ENCODE measurements at places on chromosomes 1 and 21.

DNA sequence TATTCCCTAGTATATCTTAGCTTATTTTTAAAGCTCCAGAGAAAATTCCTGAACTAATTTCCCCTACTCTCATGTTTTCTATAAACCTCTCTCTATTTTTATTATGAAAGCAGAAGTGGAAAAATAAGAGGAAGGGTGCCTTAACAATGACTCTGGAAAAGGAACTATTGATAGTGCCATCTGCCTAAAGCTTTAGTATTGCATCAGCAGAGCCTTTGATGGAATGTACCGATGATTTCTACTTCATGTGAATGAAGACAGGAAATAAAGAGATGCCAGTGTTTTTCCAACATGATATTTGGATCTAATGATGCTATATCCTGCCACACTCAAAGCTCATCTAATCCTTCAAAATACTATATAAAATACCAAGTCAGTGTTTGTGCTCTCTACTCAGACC, 35.1 kb downstream of the TNFSF18 start:
- DNase-seq = no peak

DNA sequence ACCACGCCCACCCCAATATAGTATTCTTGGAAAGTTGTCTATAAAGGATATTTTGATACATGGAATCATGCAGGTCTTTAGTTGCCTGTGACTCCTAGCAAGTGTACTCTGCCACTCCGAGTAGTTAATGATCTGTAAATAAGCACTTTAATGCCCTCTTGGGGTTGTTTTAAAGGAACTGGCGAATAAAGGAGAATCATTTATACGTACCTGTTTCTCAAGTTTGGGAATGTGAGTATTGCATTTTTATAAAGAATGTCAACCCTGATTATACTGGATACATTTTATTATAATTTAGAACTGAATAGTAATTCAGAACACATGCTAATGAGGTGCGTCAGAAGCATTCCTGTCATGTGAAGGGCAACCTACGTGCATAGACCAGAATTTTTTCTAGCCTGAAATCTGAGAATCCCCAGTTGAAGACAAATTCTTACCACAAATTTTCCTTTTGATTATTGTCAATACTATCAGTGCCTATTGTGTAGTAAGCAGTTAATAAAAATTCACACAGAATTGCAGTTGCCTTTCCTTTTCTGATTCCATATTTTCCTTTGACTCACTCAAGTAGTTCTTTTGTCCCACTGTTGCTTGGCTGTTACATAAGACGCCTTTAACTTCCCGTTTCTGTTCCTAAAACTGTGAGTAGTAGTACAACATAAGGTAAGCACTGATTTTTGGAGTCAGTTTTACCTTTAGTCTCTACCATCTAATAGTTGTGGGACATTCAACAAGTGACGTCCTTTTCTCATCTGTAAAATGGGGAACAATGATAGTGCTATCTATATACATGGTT, 5.1 kb downstream of the AHCYL1 start:
- no peak for DNase-seq

- peak; percentile 78 for DNase-seq
Observed at GRCh38 chr1:167722152-167722869, 529 bp downstream of the MPZL1 start.

DNA sequence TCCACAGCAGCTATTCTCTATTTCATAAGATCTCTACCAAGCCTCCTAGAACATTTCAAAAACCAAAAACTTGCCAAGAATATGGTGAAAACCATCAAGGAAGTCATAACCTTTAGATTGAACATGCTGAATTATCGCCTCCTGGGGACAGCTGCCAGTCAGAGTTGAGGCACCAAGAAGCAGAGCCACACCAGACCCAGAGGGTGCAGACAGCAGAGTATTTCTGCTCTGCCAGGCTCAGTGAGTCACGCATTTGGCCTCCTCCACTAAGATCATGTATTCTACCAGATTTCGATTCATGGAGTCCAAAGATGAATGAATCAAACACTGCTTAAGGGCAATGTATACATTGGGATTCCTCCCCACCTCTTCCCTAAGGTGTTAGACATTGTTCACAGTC, 2.1 kb downstream of the F3 start:
- DNase-seq = no peak

DNA sequence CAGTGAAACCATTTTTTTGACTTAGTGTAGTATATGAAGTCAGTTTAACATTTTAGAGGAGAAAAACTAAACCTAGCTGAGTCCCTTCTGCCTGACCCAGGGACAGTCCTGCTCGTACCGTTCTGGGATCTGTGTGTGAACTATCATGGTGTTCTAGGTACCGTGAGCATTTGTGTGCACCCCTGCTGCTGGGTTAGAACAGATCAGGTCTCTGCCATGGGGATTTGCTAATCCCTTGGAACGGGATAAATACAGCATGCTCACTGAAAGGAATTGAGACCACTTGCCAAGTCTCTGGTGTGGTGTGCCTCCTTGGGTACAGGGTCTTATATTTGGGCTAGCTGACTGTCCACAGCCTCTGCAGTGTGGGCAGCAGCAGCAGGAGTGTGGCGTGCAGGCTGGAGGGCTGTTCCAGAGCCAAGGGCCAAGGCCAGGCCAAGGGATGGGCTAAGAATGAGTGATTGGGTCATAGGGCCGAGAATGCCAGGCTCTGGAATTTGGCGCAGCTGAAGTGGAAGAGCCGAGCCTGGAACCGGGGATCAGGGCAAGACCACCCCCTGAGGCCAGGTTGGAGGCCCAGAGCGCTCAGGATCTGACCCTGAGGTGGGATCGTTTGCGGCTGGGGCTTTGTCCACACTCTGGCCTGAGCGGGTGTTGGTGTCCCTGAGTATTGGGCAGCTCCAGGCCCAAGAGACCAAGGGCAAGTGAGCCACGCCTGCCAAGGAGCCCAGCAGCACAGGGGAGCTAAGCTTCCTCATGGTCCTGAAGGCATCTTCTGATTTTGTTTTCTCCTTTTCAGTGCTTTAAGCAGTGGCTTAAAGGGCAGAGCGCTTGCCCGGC, 66.3 kb downstream of the VPS26C start:
- DNase-seq = no peak

GRCh38 chr1:10694633-10695627, 101.5 kb downstream of the CASZ1 start:
- DNase-seq = peak; percentile 96

- peak; percentile 62 for DNase-seq
Observed at GRCh38 chr1:34166625-34167361, 1.8 kb upstream of the CSMD2 start.

DNA sequence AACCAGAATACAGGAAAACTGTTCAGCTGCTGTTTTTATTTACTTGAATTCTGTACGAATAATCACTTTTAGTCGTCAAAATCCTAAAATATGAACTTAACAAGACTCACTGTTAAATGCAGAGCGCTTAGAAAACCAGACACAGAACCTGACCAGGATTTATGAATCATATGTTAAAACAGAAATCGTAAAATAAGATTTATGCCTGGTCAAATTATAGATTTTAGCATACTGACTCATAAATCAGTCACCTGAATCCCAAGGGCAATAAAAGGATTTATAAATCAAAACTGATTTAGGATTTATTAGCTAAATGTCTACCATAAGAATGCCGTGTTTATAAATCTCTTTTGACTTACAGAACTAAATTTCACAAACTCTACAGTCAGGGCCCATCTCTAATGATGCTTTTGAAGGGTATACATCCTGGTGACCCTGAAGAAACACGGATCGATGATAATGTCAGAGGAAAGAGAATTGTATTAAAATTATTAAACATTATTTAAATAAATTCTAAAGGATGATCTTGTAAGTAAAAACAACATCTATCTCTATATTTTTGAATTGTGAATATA, 28.8 kb downstream of the CYYR1 start:
- no peak for DNase-seq

DNA sequence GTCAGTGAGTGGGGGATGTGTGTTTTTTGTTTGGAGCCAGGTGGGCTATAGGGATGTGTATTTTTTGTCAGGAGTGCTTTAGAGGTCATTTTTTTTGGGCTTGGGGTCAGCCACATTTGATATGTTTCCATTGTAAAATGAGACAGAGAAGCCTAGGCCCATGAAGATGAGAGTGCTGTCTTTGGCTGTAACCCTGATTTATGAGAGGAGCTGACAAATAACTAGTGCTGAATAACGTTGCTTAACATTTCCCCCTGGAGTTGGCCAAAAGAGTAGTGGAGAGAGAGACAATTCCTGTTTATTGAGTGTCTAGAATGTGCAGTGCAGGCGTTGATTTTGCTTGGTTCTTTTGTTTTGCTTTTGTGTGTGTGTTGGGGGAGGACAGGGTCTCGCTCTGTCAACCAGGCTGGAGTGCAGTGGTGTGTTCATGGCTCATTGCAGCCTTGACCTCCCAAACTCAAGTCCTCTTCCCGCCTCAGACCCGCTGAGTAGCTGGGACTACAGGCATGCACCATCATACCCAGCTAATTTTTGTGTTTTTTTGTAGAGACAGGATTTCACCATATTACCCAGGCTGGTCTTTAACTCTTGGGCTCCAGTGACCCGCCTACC, 64.7 kb downstream of the S1PR1 start:
- DNase-seq = no peak

- DNase-seq = peak; percentile 75
Observed at GRCh38 chr21:45478115-45478801, 64.0 kb downstream of the SLC19A1 start.

DNA sequence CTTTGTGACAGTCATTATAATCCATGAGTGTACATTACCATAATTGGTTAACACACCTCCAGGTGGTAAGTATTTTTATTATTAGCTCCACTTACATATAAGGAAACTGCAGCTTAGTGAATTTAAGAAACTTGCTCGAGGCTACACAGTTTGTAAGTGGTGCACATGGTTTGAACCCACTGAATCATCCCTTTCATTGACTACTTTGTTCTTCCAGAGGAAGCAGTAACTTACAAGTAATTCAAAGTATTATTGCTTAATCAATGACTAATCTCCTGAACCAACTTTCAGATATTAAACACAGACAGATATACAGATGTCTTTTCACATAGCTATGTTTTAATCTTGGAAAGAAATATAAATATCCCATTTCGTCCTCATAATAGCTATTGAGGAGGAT, 18.7 kb upstream of the CLDN8 start:
- DNase-seq = no peak

- DNase-seq = no peak
Observed at GRCh38 chr1:77768006-77768405, 8.4 kb upstream of the USP33 start.

DNA sequence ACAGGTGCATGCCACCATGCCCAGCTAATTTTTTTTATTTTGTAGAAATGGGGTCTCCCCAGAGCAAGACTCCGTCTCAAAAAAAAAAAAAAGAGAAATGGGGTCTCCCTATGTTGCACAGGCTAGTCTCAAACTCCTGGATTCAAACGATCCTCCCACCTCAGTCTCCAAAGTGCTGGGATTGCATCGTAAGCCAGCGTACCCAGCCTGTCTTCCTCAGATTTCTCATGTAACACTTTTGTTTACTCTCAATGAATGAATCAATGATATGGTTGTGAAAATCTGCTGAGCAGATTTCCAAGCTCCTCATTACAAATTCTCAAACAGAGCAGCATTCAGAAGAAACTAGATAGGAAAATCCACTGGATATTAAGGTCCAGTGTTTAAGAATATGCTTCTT, 6.6 kb downstream of the CMPK1 start:
- DNase-seq = no peak

GRCh38 chr1:85571828-85572227, 8.7 kb upstream of the CCN1 start:
- no peak for DNase-seq

GRCh38 chr1:82392513-82392912, 591.8 kb downstream of the ADGRL2 start:
- no peak for DNase-seq

DNA sequence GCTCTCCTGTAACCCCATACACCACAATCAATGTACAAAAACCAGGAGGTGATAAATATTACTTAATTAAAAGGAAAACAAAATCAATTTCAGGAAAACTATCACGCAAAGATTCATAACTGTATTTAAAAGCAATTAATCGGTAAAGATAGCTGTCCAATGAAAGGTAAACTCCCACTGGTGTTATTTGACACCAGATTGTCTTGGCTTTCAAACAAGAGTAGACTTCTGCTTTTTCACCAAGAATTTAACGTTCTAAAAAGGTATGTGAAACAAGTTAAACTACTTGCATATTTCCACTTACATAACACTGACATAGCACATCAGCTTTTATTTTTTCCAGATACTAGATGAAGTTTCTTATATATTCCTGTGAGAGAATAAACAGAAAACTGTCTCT, 3.5 kb downstream of the PLPP3 start:
- DNase-seq = no peak

GRCh38 chr1:73674945-73675561, 522.9 kb downstream of the LRRIQ3 start:
- DNase-seq = no peak

DNA sequence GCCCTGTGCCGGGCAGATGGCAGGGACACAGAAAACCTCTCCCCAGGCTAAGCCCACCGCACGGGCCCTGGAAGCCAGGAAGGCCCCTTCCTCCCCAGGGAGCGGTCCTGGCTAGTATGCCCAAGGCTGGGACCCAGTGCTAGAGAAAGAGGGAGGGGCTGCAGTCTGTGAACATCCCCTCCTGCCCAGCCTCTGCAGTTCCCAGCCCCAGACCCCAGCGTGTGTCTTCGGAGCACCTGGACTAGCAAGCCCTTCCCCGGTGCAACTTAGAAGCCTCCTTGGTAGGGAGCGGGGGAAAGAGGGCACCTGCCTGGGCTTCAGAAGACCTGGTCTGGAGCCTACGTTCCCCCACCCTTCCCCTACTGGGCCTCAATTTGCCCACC, 2.1 kb downstream of the PLEKHG5 start:
- no peak for DNase-seq

DNA sequence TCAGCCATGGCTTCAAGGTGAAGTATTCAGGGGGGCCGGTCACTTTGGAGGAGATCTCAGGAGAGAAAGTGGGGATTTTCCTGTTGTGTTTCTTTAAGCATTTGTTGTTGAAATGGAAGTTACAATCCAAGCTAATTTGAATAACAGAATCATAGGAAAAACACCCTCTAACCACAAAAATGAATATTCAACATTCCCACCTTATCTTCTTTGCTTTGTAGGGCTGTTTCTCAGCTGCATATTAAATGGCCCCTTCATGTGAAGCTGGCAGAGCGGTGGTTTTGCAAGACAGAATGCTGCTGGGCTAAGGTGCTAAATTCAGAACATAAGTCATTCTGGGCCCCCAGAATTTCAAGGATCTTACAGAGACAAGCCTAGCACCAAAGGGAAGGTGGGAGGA, 279.0 kb downstream of the RRAGC start:
- DNase-seq = no peak

- DNase-seq = no peak
Observed at GRCh38 chr1:43315963-43316737, 15.4 kb downstream of the TIE1 start.

DNA sequence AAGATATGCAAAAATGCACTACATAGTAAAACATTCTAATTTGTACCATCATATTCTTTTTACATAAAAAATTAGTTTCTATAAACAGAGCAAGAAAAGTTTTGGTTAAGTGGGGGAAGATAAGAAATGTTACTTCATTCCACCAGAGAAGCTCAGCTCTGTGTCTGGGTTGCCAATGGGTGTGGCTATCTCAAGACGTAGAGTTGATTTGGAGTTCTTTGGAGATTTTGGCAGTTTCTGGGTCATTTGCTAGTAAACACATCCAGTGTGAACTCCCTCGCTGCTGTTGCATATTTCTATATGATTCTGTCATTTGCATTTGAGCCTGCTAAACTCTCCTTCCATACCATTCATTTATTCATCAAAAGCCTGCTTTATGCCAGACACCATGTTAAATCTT, 7.2 kb downstream of the RGL1 start:
- no peak for DNase-seq
